ENCODE measurements at places on chromosomes 3 and 15.

GRCh38 chr15:55514414-55514850, 6.4 kb upstream of the DNAAF4 start:
- DNase-seq = no peak

GRCh38 chr3:61464518-61465140, 96.7 kb upstream of the PTPRG start:
- no peak for DNase-seq

DNA sequence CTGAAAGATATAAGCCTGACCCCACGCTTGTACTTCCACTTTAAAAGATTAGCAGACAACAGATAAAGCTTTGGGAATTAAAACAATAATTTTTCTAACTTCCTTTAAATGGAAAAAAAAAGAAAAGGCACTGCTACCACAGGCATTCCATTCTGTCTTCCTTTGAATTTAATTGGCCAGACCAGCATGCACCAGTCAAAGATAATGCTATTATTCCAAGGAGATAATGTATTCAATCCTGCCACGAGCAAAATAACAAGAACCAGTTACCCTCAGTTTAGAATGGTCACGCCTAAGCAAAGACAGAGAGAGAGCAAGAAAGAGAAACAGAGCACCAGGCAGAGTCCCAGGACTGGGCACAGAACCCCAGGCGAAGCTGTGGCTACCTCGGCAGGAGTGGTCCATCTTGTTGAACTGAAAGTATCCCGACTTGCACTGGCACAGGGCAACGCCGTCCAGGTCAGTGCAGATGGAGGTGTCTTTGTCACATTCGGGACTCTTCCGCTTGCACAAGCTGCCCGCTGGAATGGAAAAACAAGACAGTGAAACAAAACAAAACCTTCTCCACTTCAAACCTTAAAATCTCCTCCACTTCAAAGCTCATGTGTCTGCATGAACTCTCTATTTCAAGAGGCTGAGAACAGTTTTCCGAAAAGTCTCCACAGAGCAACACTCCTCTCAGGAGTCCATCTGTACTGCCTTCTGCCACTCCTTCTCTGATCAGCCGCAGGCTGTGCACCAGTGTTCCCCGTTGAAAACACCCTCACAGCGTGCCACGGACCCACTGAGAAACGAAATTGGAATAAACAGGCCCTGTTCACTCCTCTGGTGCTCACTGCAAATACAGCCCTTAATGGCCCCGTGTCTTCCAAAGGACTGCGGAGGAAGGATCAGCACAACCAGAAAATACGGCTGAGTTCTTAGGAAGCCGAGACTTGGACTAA, 58.2 kb downstream of the HEG1 start:
- DNase-seq = no peak

- DNase-seq = no peak
These were observed 123.7 kb upstream of the CLSTN2 start for GRCh38 chr3:139811331-139811730.

- no peak for DNase-seq
These were observed 354.4 kb downstream of the TUSC7 start for GRCh38 chr3:117063930-117064329.

DNA sequence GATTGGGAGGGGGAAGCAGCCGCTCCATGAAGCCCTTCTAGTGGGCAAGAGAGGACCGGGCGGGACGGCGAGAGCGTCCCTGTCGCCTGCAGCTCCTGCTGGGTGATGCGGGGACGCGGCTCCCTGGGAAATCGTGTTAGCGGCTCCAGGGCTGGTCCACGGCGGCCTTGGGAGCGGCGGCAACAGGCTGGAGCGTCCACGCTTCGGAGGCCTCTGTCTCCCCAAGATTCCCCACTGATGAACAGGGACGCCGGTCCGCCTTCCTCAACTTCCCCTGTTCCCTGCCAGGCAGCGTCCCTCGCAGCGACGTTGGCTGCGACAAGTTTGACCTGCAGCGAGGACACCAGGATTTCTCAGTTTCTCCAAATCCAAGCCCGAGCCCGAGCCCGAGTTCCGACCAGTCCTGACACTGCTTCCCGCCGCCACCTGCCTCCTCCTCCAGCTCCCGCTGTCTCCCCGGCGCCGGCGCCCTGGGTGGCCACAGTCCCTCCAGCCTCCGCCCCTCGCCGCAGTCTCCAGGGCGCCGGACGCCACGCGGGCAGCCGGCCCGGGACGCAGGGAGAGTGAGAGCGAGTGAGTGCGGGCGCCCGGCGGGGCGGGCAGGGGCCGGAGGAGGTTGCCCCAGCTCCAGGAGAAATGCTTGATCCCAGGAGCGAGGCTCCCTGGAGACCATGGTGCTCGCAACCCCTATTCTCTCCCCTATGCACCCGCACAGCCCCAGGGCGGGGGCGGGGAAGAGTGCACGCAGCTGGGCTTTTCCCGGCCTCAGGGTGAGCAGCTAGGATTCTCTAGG, 78.1 kb upstream of the RNF7 start:
- peak; percentile 44 for DNase-seq

GRCh38 chr15:100707229-100707628, 104.8 kb downstream of the ASB7 start:
- no peak for DNase-seq

GRCh38 chr15:100919481-100920405, 586 bp downstream of the LRRK1 start:
- DNase-seq = peak; percentile 47

GRCh38 chr3:152460936-152461335, 192.2 kb downstream of the MBNL1 start:
- peak; percentile 49 for DNase-seq
